ENCODE measurements at places on chromosomes 1 and 21.

- no peak for DNase-seq
These were observed 35.8 kb downstream of the LHX8 start for GRCh38 chr1:75170011-75170410.

GRCh38 chr1:54365847-54366246, 40.3 kb downstream of the SSBP3 start:
- DNase-seq: no peak

- DNase-seq: no peak
These were observed 230.1 kb downstream of the TOMM20 start for GRCh38 chr1:234898455-234899033.

DNA sequence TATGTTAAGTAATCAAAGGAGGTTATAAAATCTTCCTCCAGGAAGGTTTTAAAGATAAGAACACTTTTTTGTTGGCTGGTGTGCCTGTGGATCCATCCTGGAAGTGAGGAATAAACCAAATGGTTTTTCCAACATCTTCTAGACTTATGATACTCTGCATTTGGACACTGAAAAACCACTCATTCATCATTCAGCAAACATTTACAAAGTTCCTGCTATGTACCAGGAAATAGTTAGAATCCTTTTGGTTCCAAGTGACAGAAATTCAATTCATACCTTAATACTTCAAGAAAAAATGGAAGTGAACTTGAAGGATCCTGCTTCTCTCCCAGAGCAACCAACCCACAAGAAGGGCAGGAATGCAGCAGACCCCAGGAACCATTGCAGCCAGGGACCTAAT, 39.6 kb upstream of the PIGC start:
- DNase-seq: no peak

DNA sequence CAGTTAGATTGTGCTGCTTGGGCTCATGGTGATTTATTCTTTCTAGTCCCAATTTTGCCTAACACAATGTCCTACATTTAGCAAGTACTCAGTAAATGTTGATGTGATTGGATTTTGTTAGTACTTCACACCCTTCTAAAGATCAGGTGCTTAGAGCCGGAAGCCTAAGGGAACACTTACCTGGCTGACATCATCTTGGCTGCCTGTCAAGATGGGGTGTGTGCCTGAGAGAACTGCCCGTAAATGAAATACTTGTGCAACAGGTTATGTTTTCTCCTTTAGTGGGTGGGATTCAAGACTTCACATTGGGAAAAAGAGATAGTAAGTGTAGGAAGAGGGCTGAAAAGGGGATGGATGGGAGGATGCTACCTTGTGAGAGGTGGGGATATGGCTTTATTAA, 75.5 kb upstream of the MACF1 start:
- DNase-seq: no peak

DNA sequence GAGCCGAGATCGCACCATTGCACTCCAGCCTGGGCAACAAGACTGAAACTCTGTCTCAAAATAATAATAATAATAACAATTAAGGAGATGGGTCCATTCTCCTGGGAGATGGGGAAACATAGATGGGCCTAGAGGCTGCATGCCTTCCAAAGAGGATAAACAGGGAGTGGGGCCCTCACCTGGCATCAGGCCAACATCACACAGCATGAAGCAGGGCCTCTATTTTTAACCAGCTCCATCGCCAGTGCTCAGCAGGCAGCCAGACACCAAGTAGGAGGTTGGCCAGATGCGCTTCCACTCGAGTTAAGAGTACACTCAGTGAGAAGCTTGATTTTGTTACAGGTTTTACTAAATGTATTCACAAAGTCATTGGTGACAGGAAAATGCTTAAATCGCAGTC, 352.0 kb downstream of the RRAGC start:
- DNase-seq: no peak

DNA sequence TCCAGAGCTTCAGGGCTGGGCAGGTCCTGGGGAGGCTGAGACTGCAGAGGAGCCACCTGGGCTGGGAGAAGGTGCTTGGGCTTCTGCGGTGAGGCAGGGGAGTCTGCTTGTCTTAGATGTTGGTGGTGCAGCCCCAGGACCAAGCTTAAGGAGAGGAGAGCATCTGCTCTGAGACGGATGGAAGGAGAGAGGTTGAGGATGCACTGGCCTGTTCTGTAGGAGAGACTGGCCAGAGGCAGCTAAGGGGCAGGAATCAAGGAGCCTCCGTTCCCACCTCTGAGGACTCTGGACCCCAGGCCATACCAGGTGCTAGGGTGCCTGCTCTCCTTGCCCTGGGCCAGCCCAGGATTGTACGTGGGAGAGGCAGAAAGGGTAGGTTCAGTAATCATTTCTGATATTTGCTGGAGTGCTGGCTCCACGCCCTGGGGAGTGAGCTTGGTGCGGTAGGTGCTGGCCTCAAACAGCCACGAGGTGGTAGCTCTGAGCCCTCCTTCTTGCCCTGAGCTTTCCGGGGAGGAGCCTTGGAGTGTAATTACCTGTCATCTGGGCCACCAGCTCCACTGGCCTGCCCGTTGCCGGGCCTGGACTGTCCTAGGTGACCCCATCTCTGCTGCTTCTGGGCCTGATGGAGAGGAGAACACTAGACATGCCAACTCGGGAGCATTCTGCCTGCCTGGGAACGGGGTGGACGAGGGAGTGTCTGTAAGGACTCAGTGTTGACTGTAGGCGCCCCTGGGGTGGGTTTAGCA, 9.3 kb downstream of the MYBPH start:
- no peak for DNase-seq

DNA sequence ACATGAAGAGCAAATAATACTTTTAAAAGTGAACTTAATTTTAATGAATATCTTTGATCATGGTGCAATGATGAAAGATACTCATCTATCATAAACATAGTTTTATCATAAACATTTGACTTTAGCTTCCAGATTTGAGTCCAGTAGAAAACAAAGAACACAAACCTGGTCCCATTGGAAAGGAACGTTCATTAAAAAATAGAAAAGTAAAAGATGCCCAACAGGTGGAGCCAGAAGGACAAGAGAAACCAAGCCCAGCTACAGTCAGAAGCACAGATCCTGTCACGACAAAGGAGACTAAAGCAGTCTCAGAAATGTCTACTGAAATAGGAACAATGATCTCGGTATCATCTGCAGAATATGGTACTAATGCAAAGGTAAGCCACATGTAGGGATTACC, 55.6 kb upstream of the MYOCOS start:
- no peak for DNase-seq

DNA sequence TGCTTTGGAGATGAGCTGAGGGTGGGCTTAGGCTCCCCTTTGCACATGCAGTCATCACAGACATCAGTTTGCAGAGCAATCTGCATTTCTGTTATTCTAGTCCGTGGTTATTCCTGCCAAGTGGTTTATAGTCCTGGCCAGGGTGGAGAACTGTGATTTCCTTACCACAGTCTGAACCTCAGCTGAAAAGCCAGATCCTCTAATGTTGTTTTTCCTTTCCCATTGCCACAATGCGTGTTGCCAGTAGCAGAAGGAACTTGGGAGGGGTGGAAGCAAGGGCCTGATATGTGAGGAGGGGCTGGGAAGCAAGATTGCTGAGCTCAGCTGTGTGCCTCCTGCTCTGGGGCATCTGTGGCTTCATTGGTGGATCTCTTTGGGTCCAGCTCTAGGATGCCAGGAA, 18.0 kb upstream of the ST3GAL3 start:
- DNase-seq: no peak

GRCh38 chr1:94332516-94332915, 85.7 kb upstream of the ABCD3 start:
- DNase-seq: no peak

DNA sequence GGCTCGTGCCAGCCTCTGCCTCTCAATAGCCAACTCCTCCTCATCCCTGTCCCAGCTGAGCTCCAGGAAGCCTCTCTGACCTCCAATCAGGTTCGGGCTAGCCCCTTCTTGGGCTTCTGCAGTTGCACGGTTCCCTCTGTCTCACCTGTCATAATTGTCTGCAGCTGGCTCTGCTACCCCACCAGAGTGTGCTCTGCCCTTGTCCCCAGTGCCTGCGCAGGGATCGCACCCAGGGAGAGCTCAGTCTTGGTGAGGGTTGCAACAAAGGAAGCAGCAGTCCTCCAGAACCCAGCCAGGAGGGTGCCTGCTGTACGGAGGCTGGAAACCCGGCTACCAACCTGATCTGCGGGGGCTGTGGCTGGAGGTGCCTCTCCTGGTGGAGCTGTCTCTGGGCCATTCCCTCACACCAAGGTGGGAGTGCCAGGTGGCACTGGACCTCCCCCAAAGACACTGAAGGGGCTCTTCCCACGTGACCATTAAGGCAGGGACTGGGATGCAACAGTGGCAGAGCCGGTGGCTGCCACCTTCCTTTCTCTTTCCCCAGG, 63.5 kb upstream of the DMRTB1 start:
- no peak for DNase-seq

GRCh38 chr1:63813829-63814277, 40.0 kb downstream of the ROR1 start:
- no peak for DNase-seq

DNA sequence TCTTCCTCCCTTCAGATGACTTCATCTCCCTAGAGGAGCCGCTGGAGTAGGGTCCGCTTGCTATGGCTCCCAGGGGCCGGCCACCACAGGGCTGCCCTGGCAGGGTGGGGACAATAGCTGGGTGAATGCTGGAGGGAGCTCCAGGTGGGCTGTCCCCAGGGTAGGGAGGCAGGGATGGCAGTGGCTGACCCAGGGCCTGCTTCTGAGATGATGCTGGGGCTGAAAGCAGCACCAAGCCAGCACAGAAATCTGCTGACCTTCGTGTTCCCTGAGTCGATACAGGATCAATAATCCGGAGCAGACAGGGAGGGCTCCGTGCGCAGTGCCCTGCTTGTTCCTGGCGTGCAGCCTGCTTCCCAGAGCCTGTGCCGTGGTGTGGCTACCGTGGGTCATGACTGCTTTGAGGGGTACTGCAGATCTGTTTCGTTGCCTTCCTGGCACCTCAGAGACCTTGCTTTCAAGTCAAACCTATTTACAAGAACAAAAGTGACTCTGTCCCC, 34.0 kb downstream of the TFF3 start:
- DNase-seq: no peak

DNA sequence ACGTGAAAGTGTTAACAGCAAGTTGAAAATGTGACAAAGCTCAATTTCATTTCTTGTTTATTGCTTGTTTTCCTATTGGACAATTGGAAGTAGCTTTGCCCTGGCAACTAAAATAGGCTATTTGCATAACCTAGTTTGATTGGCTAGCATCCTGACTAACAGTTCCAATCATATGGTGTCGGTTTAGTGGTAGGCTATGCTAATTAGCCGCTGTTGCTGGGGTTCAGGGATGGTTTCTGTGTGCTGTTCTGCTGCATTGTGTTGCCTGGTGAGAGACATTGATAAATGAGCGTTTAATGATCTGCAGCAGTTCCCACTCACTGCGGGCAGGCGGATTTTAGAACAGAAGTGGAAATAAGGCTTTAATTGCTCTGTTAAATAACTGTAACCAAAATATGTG, 68.5 kb downstream of the DYRK1A start:
- DNase-seq: no peak

DNA sequence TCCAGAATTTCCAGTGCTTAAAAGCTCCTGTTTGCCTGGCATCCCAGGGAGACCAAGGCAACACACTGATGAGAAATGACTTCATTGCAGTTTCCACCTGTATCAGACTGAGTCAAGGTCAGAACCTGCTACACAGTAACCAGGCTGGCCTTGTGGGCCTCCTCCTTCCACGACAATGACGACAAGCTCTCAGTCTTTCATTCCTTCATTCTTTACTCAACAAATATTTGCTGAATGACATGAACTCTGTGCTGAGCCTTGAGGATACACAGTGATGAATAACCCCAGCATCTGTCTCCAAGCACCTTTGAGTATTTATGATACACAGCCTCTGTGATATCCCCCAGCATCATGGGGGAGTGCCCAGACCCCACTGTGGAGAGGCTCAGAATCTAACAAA, 8.9 kb upstream of the LCE5A start:
- DNase-seq: no peak

DNA sequence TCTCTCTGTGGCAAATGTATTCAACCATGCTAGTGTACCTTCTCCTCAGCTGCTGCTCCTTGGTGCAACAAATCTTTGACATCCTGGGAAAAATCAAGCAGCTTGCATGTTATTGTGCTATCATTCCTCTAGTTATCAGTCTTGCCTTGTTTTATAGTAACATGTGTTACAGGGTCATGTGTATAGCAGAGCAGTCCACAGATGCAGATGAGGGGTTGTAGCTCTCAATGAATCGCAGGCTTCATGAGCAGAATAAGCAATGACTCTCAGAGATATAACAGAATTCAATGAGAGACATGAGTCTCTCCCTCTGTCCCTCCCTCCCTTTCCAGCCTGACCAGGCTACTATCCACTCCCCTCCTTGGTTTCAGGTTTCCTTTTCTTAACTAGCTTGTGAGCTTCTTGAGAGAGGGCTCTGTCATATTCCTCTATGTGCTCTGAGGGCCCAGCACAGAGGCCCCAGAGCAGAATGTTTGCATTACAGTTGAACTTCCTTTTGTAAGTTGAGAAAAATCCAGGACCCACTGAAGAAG, 15.1 kb upstream of the JUN start:
- no peak for DNase-seq

- no peak for DNase-seq
These were observed 37.4 kb downstream of the CITED4 start for GRCh38 chr1:40824591-40825434.

DNA sequence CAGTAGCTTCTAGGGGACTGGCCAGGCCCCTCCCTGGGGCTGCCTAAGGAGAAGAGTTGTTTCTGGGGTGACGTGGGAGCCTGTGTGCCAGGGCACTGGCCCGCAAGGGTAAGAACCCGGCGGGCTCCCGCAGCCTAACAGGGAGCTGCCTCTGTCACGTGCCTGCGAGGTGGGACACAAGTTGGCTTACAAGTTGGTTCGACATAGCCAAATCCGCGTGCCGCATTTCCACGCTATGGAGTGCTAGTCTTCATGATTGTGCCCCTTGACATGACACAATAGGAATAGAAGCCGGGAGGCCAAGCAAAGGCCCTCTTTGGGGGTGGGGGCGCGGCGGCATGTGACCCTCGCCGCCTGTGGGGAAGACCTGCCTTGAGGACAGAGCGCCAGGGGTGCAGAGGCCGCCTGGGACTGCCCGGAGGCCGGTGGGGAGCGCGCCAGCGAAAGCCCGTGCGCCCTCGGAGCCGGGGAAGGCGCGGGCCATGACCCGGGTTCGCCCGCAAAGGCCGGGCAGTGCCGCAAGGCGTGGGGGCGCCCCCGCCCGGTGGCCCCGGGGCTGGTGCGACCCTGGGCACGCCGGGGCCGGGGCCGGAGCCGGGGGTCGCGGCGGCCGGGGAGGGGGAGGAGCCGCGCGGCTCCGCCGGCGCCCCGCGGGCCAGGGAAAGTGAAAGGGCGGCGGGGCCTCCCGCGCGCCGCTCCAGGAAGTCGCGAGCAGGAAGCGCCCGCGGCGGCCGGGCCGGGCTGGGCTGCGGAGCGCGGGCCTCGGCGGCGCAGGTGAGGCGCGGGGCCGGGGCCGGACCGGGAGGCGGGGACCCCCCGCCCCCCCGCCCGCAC, at the start of gene SLC37A1:
Gene SLC37A1, plus strand, starts transcription at position 702 of the 834 bp plus-strand sequence. CDS start 4,603 bp downstream, outside the sequence.
- no peak for DNase-seq

- no peak for DNase-seq
These were observed 240.6 kb downstream of the BRINP2 start for GRCh38 chr1:177411381-177411780.

Data from omental fat pad (tissue), 4 donors.